ENCODE measurements at places on chromosomes 3 and 15. TPM values are rescaled to one million over a fixed set of nuclear protein-coding genes. Genes with fewer than 3 reads are reported as not detected.

FAM81A gene
- 5.3 TPM for total RNA-seq

ADAMTS9 gene
- 145 TPM for total RNA-seq

- DNase-seq: no peak
These were observed 98.1 kb downstream of the SEMA5B start for GRCh38 chr3:122929188-122930062.

GRCh38 chr15:57463360-57463759 is 87.1 kb downstream of the CGNL1 start:
- DNase-seq: no peak

GRCh38 chr15:29616512-29616911 is 205.8 kb downstream of the TJP1 start:
- no peak for DNase-seq
